IPS DF 6.9 (cell line): ENCODE measurements at places on chromosomes 1 and 21.

DNA sequence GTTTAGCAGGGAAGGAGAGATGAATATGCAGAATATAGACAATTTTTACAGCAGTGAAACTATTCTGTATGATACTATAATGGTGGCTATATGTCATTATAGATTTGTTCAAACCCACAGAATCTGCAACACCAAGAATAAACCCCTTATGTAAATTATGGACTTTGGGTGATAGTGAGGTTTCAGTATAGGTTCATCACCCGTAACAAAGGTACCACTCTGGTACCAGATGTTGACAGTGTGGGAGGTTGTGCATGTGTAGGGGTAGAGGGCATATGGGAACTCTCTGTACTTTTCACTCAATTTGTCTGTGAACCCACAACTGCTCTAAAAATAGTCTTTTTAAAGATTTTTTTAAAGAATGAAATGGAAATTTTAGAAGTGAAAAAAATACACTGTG lies 29.9 kb upstream of the PRDX6 start:
- no peak for DNase-seq

- no peak for DNase-seq
Measured at GRCh38 chr1:158008630-158009029, 15.2 kb downstream of the KIRREL1 start.

DNA sequence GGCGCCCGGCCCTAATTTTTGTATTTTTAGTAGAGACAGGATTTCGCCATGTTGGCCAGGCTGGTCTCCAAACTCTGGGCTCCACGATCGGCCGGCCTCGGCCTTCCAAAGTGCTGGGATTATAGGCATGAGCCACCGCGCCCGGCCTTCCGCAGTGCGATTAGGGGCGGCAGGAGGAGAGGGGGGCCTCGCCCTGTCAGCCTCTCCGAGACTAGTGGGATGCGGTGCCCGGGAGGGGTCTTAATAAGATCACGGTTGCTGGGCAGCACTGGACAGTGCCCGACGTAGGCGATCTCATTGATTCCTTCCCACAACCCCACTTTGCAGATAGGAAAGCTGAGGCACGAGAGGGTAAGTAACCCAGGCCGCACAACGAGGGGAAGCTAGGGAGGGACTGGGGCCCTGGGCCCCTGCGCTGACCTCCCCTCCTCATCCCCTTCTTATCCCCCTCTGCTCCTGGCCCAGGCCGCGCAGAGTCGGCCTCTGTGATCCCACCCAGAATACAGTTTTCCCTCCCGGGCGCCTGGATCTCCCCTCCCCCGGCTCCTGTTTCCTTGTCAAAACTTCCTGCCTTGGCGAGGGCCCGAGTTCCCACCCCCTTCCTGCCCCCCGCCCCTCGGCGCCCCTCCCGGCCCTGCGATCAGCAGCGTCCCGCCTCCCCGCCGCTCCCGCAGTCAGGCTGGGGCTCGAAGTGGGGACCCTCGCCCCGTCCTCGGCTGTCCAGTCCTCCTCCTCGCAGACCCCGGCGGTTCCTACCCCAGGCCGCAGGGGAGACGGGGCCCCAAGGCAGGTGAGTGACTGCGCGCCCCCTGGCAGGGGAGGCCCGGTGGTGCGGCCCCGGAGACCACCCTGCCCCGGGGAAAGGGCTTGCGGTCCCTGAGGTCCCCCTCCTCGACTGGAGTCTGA lies at the start of gene PEAR1:
Gene PEAR1, plus strand, starts transcription at position 671 of the 906 bp plus-strand sequence. CDS start 10,209 bp downstream, outside the sequence.
- no peak for DNase-seq

DNA sequence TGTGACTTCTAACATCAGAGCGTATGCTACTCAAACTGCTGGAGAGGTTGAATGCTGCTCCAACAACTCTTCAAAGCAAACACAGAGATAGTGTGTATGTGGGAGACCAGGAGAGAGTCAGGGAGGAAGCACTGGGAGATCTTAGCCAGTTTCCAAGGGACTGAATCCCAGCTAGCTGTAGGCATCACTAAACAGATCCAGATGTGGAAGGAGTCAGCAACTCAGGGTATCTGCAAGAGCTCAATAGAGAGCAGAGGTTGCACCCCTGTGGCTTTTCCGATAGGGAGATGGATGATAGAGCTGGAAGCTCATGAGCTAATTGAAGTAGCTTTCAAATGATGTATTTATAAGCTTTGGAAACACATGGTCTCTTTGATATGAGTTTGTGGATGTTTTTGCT lies 168.9 kb upstream of the HOOK1 start:
- no peak for DNase-seq

GRCh38 chr1:47228644-47229030 lies 3.4 kb downstream of the TAL1 start:
- DNase-seq = no peak
